Psoas muscle (tissue), 8 donors: ENCODE measurements at places on chromosomes 2 and 18. TPM values are rescaled to one million over a fixed set of nuclear protein-coding genes. Genes with fewer than 3 reads are reported as not detected.

The UXS1 gene
- 24.7 TPM for total RNA-seq

DNA sequence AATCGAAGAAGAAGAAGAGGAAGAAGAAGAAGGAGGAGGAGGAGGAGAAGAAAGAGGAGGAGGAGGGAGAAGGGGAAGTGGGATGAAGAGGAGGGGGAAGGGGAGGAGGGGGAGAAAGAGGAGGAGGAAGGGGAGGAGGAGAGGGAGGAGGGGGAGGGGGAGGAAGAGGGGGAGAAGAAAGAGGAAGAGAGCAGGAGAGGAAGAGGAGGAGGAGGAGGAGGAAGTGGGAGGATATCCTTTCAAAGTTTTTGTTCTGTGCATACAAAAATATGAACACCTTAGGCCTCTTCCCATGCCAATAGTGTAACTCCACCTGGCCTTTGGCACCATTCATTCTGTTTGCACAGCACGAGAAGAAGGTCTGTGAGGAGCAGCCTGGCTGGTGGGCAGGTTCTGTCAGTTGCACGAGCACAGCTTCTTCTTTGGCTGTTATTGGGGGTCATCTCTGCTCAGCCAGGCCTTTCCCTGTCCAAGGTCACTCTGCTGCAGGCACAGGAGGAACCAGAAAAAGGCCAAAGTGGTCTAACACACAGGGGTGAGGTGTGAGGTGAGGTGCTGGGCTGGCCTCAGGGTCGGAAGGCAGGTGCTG, 25.8 kb upstream of the PLB1 start:
- no peak for DNase-seq

DNA sequence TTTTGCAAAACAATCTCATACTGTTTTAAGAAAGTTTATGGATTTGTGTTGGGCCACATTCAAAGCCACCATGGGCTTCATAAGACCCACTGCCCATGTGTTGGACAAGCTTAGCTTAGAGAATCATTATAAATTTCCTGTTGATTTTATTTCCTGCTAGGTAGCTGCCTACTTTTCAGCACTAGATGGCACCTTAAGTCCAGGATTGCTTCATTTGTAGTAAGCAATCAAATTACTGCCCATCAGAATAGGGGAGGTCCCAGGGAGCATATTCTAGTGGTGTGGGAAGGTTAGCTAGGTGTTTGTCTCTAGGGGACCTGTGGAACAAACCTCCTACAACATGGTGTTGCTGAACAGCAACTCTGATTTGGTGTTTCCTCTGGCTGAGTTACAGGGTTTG, 11.0 kb upstream of the DCDC2C start:
- DNase-seq, result no peak

The MDH1B gene
- total RNA-seq, result 0.27 TPM

GRCh38 chr2:231515603-231516002, 14.6 kb downstream of the NMUR1 start:
- DNase-seq, result no peak

The CHPF gene
- total RNA-seq, result 12.6 TPM

DNA sequence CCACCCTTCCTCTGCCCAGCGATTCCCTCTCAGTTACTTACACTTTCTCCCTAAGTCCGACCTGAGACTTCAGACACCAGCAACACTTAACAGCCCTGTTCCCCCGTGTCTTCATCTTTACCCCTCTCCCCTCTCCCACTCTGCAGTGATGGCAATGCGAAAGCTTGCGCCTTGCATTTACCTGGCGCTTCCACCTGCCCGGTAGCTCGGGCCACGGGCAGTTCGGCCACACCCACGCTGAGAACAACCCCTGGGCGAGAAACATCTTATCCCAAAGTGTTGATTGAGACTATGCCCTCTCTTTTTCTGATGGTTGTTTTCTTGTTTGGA, 558 bp downstream of the DNAJC10 start:
- peak; percentile 7 for DNase-seq

GRCh38 chr2:241417626-241418025, 61.5 kb downstream of the FARP2 start:
- no peak for DNase-seq

The LRATD1 gene
- total RNA-seq, result 0.25 TPM

- no peak for DNase-seq
These were observed 154.0 kb downstream of the SPP2 start for GRCh38 chr2:234204480-234204879.

DNA sequence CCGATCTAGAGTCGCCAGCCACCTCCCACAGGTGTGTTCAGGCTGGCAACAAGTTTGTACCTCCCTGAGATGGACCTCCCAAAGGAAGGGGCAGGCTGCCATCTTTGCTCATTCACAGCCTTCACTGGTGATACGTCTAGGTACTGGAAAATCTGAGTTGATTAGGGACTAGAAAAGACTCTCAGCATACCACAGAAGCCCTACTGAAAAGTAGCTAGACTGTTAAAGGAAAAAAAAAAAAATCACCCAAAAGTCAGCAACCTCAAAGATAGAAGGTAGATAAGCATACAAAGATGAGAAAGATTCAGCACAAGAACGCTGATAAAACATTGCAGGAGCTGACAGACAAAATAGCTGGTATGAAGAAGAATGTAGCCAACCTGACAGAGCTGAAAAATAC, 128.6 kb upstream of the WDR75 start:
- DNase-seq, result no peak

The ARHGEF33 gene
- 0.58 TPM for total RNA-seq

- DNase-seq, result no peak
These were observed 98.6 kb upstream of the ZNF397 start for GRCh38 chr18:35142275-35142615.

- no peak for DNase-seq
These were observed 122.2 kb downstream of the BIRC6 start for GRCh38 chr2:32478889-32479620.

- DNase-seq, result no peak
These were observed 60.8 kb downstream of the FAM168B start for GRCh38 chr2:131032393-131032836.

DNA sequence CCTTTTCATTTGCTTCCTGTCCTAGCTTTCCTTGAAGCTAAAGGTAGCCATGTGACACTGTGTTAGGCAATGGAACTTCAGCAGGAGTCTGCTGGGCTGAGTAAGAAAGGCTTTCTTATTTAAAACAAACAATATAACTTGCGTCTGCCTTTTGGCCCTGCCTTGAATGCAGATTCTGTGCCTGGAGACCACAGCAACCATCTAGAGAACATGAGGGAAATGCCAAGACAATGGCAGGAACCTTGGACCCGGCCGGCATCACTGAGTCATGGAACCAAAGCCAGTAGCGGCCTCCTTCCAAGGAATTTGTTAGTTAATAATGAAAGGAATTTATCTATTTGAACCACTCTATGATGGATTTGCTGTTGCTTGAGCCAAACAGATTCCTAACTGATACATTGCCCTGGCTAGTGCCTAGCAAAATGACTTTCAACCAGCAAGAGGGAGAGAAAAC, 207.5 kb upstream of the EPHA4 start:
- no peak for DNase-seq

The BOLL gene
- 3.9 TPM for total RNA-seq

- no peak for DNase-seq
These were observed 84.1 kb upstream of the LPIN2 start for GRCh38 chr18:3097082-3097481.

DNA sequence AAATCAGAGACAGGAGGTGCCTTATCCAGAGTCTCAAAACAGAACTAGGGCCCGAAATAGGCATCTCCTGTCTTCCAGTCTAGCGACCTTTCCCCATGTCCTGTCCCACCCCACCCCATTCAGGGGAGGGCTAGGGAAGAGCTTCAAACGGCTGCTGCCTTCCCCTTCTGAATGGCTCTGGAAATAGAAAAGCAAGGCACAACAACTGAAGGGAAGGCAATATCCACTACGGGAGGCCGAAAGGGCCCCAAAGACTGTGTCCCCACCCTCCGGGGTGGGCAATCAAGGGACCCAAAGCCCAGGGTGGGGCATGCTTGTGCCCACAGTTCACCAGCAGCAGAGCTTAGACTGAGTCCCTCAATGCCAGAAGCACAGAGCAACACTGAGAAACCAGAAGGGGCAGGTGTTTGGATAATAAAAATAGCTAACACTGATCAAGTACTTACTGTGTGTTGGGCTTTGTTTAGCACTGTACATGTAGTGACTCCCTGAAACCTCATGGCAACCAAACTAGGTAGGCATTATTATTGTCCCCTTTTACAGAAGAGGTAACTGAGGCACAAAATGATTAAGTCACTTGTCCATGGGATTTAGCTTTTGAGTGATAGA, 38.5 kb downstream of the CYRIA start:
- DNase-seq, result no peak

The SH3BP4 gene
- 14.9 TPM for total RNA-seq

The DYNC2LI1 gene
- total RNA-seq, result 11.4 TPM

The AMER3 gene
- total RNA-seq, result not detected

The RPRM gene
- not detected for total RNA-seq

DNA sequence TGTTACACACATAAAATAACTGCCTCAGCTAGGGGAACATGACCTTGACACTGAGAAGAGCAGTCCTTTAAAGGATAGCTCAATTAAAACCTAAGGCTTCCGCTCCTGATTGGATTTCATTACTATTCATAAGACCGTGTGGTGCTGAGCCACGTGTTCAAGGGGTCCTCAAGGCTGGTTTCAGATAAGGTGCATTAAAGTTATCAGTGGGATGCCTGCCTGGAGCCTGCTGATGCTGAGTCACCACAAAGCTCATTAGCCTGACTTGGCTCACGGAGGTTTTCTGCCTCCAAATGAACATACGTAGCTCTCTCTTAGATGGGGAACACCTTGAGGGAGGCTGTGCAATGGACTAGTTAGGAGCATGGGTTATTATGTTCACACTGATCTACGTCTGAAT, 518.9 kb downstream of the TDRD15 start:
- DNase-seq, result no peak

The TYMS gene
- total RNA-seq, result not detected

- no peak for DNase-seq
These were observed 111.1 kb downstream of the SGPP2 start for GRCh38 chr2:222535477-222535876.

The SIX3 gene
- not detected for total RNA-seq

The IL1B gene
- total RNA-seq, result 0.25 TPM

The C2orf66 gene
- total RNA-seq, result not detected

The SERPINB13 gene
- not detected for total RNA-seq

The FAP gene
- total RNA-seq, result 4.2 TPM

GRCh38 chr2:101655702-101656422, 41.6 kb upstream of the MAP4K4 start:
- DNase-seq, result no peak

DNA sequence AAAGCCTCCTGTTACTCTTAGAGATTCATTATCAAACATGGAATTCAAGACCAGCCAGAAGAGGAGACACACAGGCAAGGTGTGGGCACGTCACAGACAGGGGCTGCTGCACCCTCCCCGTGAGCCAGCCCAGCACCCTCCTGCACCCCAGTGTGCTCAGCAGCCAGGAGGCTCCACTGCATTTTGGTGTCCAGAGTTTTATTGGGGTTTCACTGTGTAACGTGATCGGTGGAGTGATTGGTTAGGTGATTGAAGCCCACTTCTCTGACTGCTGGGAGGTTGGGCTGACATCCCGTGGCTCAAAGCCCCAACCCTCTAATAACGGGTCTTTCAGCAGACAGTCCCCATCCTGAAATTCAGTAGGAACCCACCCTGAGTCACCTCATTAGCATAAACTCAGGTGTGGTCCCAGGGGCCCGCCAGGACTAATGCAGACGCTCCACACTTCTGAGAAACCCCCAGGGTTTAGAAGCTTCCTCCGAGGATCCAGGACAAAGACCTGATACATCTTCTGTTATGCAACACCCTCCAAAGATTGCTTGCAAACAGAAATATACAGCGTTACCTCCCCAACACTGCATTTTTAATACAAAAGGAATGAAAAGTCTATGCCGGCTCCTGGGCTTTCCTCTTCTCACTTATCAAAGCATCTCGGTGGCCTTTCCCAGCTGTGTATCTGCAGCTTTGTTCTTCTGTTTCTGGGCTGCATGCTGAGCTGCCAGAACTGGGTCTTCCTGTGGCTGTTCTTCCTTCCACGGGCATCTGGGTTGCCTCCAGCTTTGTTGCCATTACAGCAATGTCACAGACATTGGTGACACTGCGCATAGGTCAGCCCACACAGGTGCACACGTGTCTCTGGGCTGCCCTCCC, 43.7 kb upstream of the SNED1 start:
- no peak for DNase-seq

The CAPG gene
- total RNA-seq, result 4.2 TPM

- DNase-seq, result no peak
These were observed 24.9 kb upstream of the CATIP start for GRCh38 chr2:218331745-218332144.

DNA sequence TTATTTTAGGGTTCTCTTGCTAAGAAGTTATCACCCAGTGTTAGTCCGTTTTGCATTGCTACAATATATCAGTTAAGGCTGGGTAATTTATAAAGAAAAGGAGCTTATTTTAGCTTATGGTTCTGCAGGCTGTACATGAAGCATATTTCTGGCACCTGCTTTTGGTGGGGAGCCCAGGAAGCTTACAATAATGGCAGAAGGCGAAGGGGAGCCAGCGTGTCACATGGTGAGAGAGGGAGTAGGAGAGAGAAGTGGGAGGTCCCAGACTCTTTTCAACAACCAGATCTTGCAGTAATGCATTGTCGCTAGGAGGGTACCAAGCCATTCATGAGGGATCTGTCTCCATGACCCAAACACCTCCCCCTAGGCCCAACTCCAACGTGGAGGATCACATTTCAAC, 688.8 kb upstream of the PIK3C3 start:
- DNase-seq, result no peak

The SLC11A1 gene
- 3.9 TPM for total RNA-seq

DNA sequence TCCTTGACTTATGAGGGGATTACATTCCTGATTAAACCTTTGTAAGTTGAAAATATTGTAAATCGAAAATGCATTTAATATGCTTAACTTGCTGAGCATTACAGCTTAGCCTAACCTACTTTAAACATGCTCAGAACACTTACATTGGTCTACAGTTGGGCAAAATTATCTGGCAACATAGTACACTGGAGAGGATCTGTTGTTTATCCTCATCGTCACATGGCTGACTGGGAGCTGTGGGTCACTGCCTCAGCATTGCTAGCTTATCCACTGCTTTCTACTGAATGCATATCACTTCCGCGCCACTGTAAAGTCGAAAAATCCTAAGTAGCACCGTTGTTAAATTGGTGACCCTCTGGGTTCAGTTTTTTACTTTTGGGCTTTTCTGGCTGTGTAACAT, 13.7 kb downstream of the PMS1 start:
- no peak for DNase-seq

- DNase-seq, result no peak
These were observed 147.6 kb downstream of the GALNT14 start for GRCh38 chr2:30990671-30991070.
